ENCODE measurements at places on chromosomes 2 and 18.

DNA sequence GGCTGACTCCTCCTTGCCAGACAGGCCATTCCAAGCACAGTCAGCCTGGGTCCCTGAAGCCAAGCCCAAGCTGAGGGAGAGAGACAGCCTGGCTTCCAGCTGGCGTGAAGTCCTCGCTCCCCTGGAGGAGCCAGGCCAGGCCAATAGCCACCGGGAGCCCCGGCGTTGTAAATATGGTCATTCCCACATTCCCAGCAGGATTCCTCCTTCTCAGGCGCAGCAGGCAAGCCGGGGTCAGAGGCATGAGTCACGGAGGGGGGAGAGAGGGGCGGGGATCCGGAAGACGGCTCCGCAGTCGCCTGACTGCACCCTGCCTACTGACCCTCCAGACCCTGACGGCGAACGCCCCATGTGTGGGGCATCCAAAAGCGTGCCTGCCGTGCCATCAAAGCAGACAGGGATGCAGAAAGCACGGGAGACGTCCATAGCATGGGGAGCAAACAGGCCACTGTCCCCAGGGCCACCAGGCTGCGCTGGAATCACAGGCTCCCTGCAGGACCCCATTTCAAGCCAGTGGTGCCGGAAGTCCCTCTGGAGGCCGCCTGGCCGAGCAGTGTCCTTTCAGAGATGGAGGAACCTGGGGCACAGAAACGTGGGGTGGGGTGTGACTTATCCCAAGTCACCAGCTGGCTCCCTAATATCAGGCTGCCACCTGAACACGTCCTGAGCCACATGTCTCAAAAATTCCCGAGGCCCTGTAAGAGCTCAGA, 48.2 kb downstream of the TWIST2 start:
- no peak for DNase-seq

DNA sequence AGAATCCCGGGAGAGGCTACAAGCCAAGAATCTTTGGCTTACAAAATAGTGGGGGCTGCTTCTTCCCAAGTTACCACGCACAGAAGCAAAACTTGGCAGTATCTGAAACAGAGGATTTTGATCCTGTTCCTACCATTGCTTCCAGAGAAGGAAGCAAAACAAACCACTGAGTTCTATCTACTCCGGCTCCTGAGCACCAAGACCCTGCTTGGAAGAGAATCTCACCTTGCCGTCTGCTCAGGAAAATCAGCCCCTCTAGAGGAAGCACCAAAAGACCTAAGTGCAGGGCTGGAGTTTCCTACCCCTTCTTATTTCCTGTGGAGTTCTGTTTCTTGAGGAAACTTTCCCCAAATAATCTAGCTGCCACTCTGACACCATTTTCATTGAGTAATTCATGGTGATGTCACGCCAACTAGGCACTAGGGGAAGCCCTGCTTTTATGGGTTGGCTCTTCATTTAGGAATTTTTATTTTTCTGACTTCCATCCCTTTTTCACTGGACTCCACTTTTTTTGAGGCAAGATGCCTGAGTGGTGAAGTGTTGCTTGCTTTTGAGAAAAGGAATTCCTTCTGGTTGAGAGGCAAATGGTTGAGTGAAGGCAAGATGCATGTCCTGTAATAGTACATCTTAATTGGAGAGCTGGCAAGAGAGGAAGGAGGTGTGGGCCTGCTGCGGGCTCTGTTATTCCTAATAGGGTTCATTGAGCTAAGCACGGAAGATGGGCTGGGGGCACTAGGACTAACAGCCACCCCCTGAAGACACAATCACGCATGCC, 36.8 kb upstream of the EML4 start:
- DNase-seq: no peak

DNA sequence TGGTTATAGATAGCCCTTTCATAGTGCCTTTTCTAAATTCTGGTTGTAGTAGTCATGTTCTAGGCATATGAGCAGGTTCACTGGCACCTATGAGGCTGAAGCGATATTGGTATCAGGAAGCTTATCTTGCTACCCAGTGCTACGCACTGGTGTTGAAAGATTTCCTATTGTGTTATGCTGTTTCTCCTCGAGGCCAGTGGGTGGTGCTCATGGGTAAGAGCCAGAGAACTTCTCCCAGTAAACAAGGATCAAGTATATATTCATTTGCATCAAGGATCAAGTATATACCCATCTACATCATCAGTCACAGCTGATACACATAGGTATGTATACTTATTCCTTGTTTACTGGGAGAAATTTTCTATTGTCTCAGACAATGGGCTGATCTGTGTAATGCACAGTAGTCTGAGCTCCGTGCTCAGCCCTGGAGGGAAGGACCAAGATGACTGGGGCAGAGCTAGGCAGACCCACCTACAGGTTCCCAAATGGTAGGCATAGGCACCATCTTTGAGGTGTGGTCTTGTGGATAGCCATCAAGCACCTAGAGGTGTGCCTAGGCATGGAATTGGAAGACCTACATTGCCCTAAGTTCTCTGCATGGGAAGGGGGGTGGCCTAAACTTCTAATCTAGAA, 101.2 kb upstream of the GALNT13 start:
- DNase-seq: peak; percentile 1

DNA sequence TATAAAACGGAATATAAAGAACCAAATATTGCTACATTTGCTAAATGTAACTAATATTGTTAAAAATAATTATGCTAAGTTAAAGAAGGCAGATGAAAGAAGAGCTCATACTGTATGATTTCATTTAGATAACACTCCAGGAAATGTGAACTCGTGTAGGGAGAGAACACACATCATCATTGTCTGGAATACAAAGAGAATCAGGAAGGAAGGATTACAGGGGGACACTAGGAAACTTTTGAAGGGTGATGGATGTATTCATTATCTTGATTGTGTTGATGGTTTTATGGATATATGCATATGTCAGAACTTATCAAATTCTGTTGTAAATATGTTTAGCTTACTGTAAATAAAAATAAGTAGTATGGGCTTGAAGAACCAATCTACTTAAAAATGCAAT, 104.1 kb upstream of the TRIB2 start:
- DNase-seq: no peak

DNA sequence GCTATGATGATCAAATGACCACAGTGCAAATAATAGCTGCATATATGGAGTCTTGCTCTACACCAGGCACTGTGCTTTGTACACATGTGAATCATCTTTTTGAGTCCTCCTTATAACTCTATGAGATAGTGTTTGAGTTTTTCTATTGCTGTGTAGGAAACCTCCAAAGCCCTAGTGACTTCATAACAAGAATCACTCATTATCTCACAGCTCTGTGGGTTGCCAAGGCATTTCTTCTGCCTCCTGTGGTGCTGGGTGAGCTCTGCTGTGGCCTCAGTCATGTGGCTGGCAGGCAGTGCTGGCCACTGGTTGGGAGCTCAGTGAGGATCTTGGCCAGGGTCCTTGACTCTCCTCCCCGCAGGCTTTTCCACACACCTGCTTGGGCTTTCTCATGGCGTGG, 153.4 kb downstream of the CAPN13 start:
- DNase-seq: no peak

DNA sequence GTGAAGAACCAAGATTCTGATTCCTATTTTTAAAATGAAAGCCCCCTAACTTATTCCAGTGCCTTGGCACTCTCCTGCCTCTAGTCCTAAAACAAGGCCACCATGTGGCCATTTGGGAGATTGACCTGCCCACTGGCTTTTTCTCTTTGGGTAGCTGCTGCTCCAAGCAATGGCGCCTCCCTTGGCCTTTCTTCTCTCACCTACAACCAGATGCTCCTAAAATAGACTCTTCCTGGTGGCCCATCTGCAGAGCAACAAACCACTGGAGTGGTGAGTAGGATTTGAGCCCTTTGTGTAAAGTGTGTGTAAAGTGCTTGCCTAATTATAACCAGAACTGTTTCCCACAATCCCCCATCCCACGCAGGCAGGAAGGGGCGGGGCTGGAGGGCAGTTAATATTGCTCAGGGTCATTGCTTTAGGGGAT, 114.2 kb downstream of the FHOD3 start:
- peak; percentile 26 for DNase-seq

DNA sequence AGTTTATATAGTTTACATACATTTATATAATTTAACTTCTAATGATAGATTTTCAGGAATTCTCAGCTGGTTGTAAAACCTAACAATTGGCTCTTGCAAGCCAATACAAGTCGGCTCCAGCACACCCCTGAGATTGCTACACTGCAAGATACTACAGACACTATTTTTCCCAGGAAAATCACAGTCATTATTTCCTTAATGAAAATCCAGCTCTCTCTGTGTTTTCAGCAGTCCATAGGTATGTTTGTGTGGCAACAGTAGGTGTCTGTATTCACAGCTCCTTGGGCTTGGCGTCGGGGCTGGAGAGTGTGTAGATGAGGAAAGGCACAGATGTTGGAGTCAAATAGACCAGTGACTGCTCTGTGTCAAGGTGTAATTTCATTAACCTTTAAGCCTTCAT, 78.7 kb upstream of the SPTBN1 start:
- DNase-seq: no peak

DNA sequence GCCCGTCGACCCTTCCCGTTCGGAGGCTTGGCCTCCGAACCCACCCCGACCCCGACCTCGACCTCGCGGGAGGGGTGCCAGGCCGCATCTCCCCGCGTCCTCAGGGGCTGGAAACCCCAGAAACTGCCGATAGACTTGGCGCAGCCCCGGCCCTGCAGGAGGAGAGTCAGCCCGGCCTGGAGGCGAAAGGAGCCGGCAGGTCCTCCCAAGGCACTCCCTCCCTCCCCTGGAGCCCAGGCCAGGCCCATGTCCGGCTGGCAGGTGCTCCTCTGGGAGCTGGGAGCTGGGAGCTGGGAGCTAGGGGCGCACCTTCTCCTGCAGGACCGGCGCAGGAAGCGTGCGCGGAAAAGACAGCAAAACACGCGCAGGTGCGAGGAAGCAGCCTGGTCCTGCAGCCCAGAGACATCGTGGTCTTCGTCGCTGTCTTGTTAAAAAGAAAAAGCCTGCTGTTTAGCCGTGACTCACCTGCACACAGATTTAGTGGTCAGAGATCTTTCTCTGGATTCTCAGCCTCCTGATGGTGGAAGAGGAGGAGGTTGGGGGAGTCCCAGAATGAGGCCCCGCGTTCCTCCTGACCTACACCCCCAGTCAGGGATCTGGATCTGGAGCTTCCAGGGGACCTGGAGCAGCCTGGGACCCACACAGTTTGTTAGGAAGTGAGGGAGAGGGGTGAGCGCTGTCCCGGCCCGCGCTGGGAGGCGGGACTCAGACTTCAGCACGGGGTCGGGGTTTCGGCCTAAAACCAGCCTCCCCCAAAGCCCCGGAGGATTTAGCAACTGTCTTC, 660 bp upstream of the MBP start:
- no peak for DNase-seq

Measured in erythroblast (primary cell).